ENCODE measurements at places on chromosomes 1 and 21.

GRCh38 chr21:19286876-19287275, 883.3 kb upstream of the TMPRSS15 start:
- no peaks in the 10 kb centered on the region for H3K36me3 ChIP-seq
- peaks cover 2% of the 10 kb centered on the region for H3K27me3 ChIP-seq
- DNase-seq, result no peak
- no peak overlapping the region for H3K27ac ChIP-seq

DNA sequence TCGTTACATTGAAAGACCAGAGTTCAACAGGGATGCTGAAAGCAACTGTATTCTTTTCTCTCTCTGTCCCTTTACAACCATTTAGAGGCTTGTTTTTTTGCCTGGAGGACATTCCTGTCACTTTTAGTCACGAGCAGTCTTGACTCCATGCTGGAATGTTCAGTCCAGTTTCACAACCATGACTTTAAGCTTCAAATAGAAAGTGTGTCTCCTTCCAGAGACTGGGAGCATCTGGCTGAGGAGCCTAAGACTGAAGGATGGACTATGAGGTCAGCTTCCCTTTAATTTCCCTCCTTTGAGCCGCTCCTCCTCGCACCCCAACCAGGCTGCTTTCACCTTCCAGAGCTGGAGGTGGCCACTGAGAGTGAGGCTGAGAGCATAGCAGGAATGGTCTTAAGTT, 10.5 kb upstream of the RYR2 start:
- H3K36me3 ChIP-seq, result no peaks in the 10 kb centered on the region
- no peak for DNase-seq
- H3K27ac ChIP-seq, result no peak overlapping the region
- H3K4me1 ChIP-seq, result no peaks in the 10 kb centered on the region

GRCh38 chr1:152757747-152758146, at the start of gene KPRP:
TSS of gene KPRP (plus strand) at chr1:152758025. CDS start at chr1:152759589, 1,564 bp downstream.
- H3K4me1 ChIP-seq, result no peaks in the 10 kb centered on the region
- DNase-seq, result no peak
- H3K27me3 ChIP-seq, result peaks cover 11% of the 10 kb centered on the region
- H3K36me3 ChIP-seq, result no peaks in the 10 kb centered on the region
- no peak within 1 kb of the TSS for H3K4me3 ChIP-seq

- H3K4me1 ChIP-seq, result peaks cover 13% of the 10 kb centered on the region
- no peak overlapping the region for H3K4me3 ChIP-seq
- no peaks in the 10 kb centered on the region for H3K27me3 ChIP-seq
- H3K27ac ChIP-seq, result no peak overlapping the region
- no peak for DNase-seq
- H3K36me3 ChIP-seq, result peaks cover 40% of the 10 kb centered on the region
These were observed 28.4 kb downstream of the NTPCR start for GRCh38 chr1:232978815-232979214.

DNA sequence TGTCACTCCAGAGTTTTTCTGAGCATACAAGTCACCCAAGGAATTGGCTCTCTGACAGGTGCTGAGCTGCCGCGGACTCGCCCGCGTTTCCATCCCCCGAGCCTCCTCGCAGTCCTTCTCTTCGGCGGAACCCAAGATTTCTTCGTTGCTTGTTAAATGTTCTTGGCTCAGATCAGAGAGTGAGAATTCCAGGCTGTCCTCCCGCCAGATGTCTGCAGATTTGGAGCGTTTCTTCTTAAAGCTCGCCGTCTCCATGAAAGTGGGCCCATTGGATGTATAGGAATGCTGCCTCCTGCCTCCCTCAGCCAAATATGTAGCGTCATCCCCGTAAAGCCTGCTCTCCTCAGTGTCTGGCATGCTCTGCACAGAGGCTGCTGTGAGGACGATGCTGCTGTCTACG, 77.8 kb downstream of the TIAM1 start:
- H3K27me3 ChIP-seq, result no peaks in the 10 kb centered on the region
- H3K4me1 ChIP-seq, result peaks cover 27% of the 10 kb centered on the region
- H3K36me3 ChIP-seq, result peaks cover 21% of the 10 kb centered on the region
- H3K27ac ChIP-seq, result no peak overlapping the region
- no peak for DNase-seq
- H3K4me3 ChIP-seq, result no peak overlapping the region

DNA sequence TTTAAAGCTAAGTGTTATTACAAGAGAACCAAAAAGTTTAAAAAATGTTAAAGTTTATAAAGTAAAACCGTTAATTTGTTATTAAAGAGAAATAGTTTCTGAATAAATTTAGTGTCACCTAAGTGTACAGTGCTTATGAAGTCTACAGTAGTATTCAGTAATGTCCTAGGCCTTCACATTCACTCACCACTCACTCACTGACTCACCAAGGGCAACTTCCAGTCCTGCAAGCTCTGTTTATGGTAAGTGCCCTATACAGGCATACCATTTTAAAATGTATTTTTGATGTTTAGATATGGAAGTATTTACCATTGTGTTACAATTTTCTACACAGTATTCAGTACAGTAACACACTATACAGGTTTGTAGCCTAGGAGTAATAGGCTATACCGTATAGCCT, 60.1 kb upstream of the GCLM start:
- H3K4me3 ChIP-seq, result no peak overlapping the region
- H3K27me3 ChIP-seq, result no peaks in the 10 kb centered on the region
- no peak overlapping the region for H3K27ac ChIP-seq
- DNase-seq, result no peak
- H3K36me3 ChIP-seq, result no peaks in the 10 kb centered on the region

All from immature natural killer cell (primary cell).